ENCODE measurements at places on chromosomes 7 and 10.

DNA sequence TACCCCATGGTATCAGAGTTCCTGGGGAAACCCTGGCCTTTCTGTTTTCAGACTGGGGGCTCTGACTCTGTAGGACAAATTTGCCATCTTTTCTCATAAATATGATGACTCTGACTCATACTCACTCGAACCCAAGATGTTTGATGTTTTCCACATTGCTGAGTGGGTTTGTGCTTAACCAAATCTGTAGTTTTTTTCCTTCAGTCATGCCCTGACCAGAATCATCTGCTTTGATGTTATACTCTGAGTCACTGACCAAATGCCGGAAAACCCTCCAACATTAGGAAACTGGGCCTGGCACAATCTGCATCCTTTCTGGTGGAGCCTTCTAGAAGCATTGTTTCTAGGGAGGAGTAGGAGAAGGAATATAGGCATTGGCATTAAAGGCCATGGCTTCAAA lies 118.7 kb downstream of the C10orf105 start:
- DNase-seq = no peak

DNA sequence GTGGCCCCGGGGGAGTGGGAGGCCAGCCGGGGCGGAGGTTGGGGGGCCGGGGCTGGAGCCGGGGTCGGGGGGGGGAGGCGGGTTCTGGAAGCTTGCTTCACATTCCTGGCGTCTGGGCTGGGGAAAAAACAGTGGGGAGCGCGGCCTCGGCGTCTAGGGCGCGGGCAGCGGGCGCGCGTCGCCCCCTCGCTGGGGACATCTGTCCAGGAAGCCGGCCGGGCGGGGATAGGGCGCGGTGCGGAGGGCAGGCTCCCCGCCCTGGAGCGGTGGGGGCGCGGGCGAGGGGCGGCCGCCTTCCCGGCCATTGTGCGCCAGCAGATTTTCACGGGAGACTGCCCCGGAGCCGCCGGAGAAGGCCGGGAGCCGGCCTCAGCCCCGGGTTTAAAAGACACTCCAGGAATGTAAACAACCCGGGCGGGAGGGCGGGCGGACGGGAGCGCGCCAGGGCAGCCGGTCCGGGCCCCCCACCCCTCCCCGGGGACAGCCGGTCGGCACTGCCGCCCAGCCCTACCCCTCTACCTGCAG lies 1.4 kb downstream of the ZMIZ1 start:
- no peak for DNase-seq

DNA sequence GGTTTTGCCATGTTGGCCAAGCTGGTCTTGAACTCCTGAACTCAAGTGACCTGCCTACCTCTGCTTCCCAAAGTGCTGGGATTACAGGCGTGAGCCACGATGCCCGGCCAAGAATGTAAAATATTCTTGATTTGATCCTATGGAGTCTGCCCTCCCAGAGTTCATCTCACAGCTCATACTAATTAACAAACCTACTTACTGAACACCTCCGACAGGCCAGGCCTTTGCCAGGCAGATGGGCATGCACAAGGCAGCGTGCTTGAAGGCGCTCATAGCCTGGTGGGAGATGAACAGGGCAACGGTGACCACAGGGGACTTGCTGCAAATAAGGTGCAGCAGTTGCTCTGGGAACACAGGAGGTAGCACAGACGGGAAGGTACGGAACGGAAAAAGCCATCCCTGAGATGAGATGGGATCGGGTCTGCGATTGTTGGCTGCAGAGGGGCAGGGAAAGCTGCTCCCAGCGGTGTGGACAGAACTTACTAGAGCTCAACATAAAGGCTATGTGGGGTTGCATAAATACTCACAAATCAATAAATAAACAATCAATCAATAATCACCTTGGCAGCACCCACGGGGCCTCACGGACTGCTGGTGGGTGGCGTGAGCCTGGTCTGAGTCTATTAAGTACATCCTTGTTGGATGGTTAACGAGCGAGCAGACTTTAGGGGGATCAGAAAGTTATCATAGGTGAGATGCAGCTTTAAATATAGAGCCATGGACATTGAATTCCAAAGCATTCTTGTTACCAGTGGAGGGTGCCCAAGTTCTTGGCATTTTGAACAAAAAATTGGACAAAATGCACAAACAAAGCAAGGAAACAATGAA lies 4.7 kb downstream of the ACBD7 start:
- DNase-seq = no peak

GRCh38 chr7:8629504-8629903 lies 196.1 kb downstream of the NXPH1 start:
- DNase-seq = no peak

DNA sequence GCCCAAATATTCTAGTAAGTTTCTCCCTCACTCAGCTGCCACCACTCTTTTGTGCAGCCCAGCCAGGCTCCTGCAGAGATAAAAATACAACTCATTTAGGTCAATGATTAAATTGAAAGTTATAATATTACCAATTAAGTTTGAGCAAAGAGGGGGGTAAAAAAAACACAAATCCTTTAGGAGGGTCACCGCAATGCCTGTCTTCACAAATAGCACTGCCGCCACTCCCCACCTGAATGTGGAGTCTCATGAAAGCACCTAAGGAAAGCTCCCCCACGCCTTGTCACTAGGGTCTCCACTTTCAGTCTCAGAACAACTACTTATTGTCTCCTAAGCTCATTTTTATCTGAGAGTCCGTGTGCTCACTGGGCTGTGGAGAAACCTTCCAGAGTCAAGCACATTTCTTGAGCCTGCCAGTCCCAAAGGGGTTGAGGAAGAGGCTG lies 148.7 kb downstream of the FGFR2 start:
- no peak for DNase-seq

GRCh38 chr7:1809070-1809469 lies 139.0 kb downstream of the ELFN1 start:
- no peak for DNase-seq

- DNase-seq = no peak
Measured at GRCh38 chr10:19745672-19746071, 70.6 kb upstream of the PLXDC2 start.

DNA sequence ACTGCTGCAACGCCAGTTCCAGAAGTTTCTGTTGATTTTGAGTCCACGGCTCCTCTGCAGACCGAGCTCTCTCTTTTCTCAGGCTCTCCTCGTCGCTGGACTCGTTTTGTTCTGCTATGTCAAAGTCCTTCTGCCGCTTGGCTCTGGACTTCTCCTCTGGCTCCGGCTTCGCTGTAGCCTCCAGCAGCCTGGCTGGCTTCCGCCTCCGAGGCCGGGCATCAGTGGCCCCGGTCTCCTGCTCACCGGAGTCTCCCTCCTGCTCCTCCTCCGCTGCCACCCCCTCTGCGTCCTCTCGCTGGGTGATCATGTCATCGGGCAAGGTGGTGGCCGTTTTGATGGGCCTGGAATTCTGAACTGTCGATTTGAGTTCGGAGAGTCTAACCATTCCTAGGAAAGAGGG lies 225.2 kb downstream of the MLLT10 start:
- no peak for DNase-seq

GRCh38 chr7:48028938-48029337 lies at the start of gene SUN3:
Gene SUN3 (minus strand): TSS chr7:48029107. CDS start chr7:48028938, 169 bp downstream.
- no peak for DNase-seq

- DNase-seq = no peak
Measured at GRCh38 chr7:48250441-48250951, 79.2 kb downstream of the ABCA13 start.
